Skeletal muscle tissue (tissue), 5 donors: ENCODE measurements at places on chromosomes 11 and 22. TPM values are rescaled to one million over a fixed set of nuclear protein-coding genes. Genes with fewer than 3 reads are reported as not detected.

The CAPN5 gene
- 5.2 TPM for total RNA-seq

The FAM111A gene
- total RNA-seq: 17.2 TPM

The MS4A2 gene
- total RNA-seq: under 0.01 TPM

The PIH1D2 gene
- 1.6 TPM for total RNA-seq

The UPK2 gene
- total RNA-seq: not detected

The PDGFD gene
- 24.0 TPM for total RNA-seq
